ENCODE measurements at places on chromosomes 2 and 18.

DNA sequence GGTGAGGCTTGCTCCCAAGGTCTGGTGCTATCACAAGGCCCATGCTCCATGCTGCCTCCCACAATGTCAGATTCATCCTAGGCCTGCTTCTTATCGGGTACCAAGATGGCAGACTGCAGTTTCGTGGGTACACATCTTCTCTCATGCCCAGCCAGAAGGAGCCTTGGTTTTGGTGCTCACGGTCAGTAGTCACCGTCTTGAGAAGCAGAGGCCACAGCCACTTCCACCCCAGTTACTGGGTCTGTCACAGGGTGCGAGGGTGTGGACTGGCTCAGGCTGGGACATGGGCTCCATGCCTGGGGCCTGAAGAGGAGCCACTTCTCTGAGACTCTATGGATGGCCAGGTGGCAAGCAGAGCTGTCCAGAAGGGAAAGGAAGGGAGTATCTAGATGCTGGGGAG lies 178.8 kb upstream of the HS6ST1 start:
- no peak for DNase-seq

DNA sequence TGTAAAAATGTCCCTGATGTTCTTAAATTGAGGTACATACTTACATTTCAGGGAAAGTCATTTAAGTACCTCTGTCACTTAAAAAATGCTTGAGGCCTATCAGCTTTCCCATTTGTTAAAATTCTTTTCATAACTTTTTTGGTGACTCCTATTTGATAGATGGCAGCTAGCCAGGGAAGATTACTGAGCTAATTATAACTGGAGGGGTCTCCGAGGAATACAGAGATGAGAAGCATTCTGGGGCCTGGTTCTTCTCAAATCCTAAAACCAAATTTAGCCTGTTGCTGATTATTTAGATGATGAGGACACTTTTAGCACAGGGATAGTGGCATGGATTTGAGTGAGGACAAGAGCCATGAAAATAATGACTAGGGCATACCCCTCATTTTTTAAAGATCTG lies 4.8 kb downstream of the UGP2 start:
- no peak for DNase-seq

- DNase-seq = no peak
These were observed 18.2 kb downstream of the SLC4A1AP start for GRCh38 chr2:27681841-27682240.

- no peak for DNase-seq
These were observed 209.4 kb upstream of the SP5 start for GRCh38 chr2:170505631-170506275.

- DNase-seq = no peak
These were observed 7.9 kb downstream of the NEDD4L start for GRCh38 chr18:58051765-58052460.

GRCh38 chr2:24873619-24874018 lies 46.4 kb downstream of the ADCY3 start:
- no peak for DNase-seq

- DNase-seq = no peak
These were observed 277.3 kb downstream of the PTPRM start for GRCh38 chr18:7844418-7844817.

- no peak for DNase-seq
These were observed 300.7 kb downstream of the SP3 start for GRCh38 chr2:173664513-173664910.

- no peak for DNase-seq
These were observed 332.1 kb upstream of the CDH20 start for GRCh38 chr18:61001138-61001537.

GRCh38 chr2:104465981-104466380 lies 387.9 kb upstream of the POU3F3 start:
- no peak for DNase-seq

GRCh38 chr2:5798084-5798483 lies 105.9 kb downstream of the SOX11 start:
- no peak for DNase-seq

- no peak for DNase-seq
These were observed 169.7 kb upstream of the APCDD1 start for GRCh38 chr18:10284540-10285282.

DNA sequence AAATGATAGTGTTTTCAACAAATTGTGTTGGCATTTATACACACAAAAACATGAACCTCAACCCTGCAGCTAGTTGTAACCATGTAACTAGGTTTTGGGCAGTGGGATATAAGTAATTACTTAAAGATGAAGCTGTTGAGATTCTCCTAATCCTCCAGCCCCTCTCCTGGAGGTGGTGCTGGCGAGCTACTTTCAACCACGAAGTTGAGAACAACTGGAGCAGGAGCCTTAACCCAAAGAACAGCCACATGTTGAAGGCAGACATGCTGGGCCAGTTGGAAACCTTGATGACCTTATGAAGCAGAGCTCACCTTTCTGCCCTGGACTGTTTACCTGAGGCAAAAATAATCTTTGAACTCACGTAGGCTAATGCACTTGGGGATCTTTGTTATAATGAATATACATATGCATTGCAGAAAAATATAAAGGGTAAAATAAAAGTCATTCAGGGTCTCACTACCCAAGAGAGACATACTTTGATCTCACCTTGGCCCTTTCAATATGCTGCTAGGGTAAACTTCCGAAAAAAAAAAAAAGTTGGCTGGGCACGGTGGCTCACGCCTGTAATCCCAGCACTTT lies 89.6 kb upstream of the NPAS2 start:
- DNase-seq = no peak

GRCh38 chr2:160033732-160034392 lies 28.6 kb downstream of the PLA2R1 start:
- DNase-seq = no peak

GRCh38 chr2:74020702-74021406 lies 36.1 kb downstream of the TET3 start:
- no peak for DNase-seq

DNA sequence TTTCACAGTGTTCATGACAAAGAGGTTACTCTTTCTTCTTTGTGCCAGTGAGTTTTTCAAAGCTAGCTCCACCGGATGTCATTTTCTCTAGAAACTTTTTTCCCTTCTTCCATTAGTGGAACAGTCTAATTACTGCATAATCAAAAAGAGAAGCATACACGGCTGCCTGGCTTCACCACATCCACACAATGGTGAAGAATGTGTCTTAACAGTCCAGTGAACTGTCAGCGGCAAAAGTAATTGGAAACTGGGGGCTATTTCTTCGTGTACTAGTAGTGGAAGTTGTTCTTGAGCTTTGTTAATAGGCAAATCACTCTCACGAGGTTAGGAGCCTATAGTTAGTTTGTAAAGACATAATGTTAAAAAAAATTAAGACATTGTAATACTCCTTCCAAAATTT lies 32.9 kb upstream of the PIK3C3 start:
- DNase-seq = no peak

- no peak for DNase-seq
These were observed 21.2 kb upstream of the DARS1 start for GRCh38 chr2:136006658-136007057.

DNA sequence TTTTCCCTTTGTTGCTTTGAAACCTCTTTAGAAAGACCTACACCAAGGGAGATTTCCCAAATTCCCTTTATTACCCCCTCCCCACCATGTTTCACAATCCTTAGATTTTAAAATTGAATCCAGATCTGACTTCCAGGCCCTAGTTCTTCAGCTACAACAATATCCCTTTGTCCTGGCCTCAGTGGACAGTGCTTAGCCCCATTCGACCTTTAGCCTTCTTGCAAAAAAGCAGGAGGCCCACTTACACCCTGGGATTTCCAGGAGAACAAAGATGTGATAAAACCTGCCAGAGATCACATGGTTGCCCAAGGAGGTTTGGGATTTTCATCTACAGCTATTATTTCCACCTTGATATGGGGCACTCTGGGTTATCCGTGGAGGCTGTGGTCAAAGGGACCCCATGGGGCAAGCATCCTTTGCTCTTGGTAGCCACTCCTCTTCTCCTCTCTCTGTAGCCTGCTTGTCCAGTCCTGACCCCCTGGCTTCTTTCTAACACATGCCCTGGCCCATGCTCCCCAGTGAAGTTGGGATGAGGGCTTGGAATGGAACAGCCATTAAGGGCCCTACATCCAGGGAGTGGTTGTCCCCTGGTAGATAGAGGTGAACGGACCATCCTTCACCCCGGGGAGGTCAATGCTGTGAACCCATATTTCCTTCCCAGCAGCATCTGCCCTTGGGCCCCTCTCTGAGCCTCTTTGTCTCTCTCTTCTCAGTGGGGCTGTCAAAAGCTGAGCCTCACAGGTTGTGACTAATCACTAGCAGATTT lies 267.4 kb downstream of the DYSF start:
- DNase-seq = no peak

GRCh38 chr2:178279142-178279541 lies 84.8 kb downstream of the OSBPL6 start:
- DNase-seq = no peak

GRCh38 chr2:232537499-232537898 lies 2.0 kb upstream of the CHRNG start:
- no peak for DNase-seq

GRCh38 chr2:44787663-44788062 lies 153.8 kb upstream of the SIX3 start:
- no peak for DNase-seq

- no peak for DNase-seq
These were observed 1.1 kb downstream of the HOXD3 start for GRCh38 chr2:176158186-176158591.

DNA sequence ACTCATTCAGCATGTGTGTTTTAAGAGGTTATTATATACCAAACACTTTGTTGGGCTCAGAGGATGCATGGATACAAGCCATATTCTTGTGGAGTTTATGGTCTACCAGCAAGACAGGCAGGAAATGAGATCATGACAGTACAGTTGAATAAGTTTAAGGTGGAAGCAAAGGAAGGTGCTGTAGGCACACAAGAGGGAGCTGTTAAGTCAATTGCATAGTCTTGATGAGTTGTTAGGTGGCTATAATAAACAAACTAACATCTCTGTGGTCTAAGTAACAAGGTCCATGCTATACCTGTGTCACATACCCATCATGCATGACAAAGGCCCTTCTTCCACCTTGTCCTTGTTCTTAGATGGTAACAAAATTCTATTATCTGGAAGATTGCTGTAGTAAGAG lies 538.3 kb downstream of the CNTNAP5 start:
- DNase-seq = no peak

- DNase-seq = peak; percentile 74
These were observed 36.0 kb upstream of the CD207 start for GRCh38 chr2:70871398-70872211.

- DNase-seq = no peak
These were observed 81.1 kb upstream of the RFX8 start for GRCh38 chr2:101556033-101556459.

DNA sequence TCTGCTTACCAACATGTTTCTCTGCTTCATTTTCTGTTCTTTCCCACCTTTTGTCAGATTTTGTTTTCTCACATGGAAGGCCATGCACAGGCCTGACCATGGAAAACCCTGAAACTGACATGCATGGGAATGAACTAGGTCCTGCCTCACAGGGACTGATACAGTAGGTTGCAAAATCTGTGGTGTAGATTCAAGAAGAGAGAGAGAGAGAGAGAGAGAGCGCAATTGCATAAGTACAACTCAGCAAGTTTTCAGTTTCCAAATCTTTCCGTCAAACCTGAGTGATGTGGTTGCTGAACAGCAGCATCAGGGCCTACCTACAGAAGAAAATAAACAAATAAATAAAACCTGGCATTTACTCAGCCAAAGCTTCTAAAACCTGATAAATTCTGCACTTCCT lies 87.5 kb upstream of the RNF152 start:
- no peak for DNase-seq

DNA sequence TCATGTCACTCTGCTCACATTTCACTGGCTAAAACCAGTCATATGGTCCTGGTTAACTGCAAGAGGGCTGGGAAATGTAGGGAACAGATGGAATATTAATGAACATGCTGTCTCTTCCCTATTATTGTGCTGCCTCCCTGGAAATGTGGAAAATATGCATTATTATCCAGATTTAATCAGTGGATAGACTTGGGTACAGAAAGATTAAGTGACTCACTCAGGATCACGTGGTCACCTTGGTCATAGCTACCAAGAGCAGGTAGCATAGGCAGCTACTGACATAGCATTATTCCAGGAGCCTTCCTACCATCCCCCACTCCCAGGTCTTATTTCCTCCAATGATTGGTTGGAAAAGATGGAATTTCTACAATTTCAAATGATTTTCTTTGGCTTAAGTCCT lies 141.1 kb downstream of the HRH4 start:
- DNase-seq = no peak

DNA sequence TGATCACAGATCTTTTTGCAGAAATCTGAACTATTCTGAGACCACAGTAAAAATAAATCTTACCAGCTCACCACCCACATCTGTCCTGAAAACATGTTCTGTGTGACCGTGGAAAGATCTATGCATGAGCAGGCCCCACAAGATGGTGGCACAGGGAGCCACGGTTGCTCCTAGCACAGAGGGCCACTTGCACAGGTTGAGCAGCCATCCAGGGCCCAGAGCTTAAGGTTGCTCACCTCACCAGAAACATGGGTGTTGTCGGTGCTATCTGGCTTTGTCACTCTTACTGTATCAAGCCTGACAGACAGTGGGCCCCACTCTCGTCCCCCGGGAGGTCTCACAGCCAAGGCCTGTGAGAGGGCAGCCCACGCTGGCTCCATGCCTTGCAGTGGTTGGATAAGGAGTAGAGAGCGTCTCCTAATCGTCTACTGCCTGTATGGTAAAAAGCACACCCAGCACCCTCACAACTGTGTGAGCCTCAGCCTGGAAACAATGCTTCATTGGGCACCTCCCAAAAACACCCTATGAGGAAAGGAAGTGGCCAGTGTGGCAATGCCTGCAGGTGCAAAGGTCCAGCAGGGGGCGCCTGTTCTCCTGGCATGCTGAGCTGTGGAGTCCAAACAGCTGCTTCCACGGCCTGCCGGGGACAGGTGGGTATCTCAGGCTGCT lies 19.6 kb downstream of the TUBB6 start:
- peak; percentile 59 for DNase-seq

- DNase-seq = no peak
These were observed 44.7 kb downstream of the RAPH1 start for GRCh38 chr2:203490391-203490790.

DNA sequence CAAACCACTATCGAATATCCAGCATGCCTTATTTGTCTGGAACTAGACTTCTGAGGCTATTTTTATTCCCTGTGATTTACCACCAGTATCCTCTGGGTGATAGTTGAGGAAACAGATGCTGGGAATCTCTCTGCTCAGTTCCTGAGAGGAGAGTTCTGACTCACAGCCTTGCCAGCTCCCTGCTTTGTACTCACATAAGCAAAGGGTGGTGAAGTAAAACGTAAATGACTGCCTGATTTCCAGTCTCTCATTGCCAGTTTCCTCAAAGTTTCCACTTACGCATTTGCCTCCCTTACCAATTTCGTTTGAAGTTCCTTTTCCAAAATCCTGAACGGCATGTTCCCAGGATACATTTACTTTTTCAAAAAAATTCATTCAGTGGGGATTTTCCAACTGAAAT lies 69.2 kb upstream of the HNRNPA3 start:
- DNase-seq = no peak

DNA sequence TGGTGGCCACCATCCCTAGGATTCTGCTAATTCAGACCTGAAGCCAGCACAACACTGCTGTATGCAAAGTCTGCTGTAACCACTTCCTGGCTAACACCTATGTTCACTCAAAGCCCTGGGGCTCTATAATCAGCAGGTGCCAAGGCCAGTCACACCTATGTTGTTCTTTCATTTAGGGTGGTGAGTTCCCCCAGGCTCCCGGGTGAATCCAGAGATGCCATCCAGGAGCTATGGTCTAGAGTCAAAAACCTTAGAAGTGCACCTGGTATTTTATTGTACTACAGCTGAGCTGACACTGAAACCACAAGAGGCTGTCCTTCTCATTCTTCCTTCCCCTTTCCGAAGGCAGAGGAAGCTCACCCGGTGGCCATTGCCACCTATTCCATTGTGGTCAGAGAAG lies 46.2 kb upstream of the CCDC141 start:
- DNase-seq = no peak

- peak; percentile 18 for DNase-seq
These were observed 120.5 kb upstream of the CXCR4 start for GRCh38 chr2:136238286-136239078.
